Activated T-helper 17 cell treated with anti-CD3 and anti-CD28 coated beads, Interleukin-2, amount 50 U/mL, for 72 hours (primary cell): ENCODE measurements at places on chromosomes 1 and 21. TPM values are rescaled to one million over a fixed set of nuclear protein-coding genes. Genes with fewer than 3 reads are reported as not detected.

- no peak for ATAC-seq
These were observed 13.4 kb upstream of the FTCD start for GRCh38 chr21:46168659-46169386.

DNA sequence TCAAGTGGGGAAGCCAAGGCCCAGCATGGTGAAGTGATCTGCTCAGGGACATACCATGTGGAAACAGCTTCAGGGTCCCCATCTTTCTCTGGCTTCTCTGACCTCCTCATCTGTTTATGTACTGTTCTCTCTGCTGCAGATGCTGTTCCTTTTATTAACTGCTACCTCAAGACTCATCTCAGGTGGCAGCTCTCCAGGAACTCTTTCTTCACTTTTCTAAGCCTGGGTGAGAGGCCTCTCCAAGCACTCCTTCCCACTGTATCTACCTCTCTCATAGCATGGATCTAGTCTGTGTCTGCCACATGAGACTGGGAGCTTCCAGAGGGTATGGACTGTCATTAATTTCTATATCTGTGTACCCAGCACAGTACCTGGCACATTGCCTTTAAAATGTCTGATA, 73.4 kb upstream of the PPM1J start:
- ATAC-seq: no peak

DNA sequence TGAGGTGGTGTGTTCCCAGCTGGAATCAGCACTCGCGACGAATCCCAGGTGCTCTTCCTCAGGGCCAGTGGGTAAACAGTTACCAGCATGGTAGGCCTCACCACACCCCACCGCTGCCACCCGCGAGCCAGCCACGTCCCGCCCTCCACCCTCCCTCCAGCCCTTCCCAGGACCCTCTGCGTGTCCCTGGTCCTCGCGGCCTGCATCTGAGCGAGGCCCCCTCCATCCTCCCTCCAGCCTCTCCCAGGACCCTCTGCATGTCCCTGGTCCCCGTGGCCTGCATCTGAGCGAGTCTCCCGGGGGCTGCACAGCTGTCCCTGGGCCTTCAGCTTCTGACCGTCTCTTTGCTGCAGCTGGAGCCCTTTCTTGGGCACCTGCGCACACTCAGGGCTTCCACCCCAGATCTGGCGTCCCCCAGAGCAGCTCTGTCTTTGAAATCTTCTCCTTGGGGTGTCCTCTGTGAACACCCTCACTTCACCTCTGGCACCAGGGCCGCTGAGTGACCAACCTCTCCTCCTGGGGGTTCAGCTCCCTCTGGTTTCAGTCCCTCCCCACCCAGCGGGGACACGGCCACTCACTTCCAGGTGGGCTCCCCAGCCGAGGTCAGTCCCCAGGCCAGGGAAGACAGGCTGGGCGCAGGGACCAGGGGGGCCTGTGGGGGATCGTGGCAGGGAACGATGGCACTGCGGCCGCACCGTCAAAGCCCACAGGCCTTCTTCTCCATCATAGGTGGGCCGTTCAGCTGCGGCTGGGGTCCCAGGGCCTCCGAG, 57.8 kb upstream of the COL6A2 start:
- ATAC-seq: no peak

GRCh38 chr1:211735208-211736170, 60.1 kb upstream of the NEK2 start:
- peak; percentile 32 for ATAC-seq

- no peak for ATAC-seq
These were observed 104.2 kb downstream of the DUSP10 start for GRCh38 chr1:221637641-221638041.

The LCE3E gene
- total RNA-seq: not detected

- no peak for ATAC-seq
These were observed 85.1 kb downstream of the CLDN17 start for GRCh38 chr21:30081506-30081905.

- no peak for ATAC-seq
These were observed 70.0 kb downstream of the ALG14 start for GRCh38 chr1:95002540-95003432.

DNA sequence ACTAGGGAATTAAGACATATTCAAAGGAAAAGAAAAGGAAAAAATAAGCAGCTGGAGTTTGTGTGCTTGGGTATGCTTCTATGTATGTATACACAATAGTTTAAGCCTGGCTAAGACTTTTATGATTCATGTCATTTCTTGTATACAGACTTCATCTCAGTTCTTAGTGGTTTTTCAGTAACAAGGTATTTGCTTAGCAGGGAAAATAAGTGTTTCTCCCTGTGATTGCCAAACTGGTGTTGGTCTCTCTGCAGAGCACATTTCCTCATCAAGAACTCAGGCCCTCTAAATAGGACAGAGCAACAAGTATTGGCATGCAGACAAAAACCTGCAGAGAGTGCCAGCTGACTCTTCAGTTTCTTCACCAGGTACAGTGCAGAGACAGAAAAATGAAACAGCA, 484.4 kb upstream of the ZRANB2 start:
- ATAC-seq: no peak

The NEGR1 gene
- total RNA-seq: not detected

The CLDN14 gene
- total RNA-seq: not detected

The RGS18 gene
- total RNA-seq: 0.43 TPM

The SGIP1 gene
- total RNA-seq: not detected

GRCh38 chr1:159993911-159994310, 37.9 kb downstream of the PIGM start:
- ATAC-seq: no peak

DNA sequence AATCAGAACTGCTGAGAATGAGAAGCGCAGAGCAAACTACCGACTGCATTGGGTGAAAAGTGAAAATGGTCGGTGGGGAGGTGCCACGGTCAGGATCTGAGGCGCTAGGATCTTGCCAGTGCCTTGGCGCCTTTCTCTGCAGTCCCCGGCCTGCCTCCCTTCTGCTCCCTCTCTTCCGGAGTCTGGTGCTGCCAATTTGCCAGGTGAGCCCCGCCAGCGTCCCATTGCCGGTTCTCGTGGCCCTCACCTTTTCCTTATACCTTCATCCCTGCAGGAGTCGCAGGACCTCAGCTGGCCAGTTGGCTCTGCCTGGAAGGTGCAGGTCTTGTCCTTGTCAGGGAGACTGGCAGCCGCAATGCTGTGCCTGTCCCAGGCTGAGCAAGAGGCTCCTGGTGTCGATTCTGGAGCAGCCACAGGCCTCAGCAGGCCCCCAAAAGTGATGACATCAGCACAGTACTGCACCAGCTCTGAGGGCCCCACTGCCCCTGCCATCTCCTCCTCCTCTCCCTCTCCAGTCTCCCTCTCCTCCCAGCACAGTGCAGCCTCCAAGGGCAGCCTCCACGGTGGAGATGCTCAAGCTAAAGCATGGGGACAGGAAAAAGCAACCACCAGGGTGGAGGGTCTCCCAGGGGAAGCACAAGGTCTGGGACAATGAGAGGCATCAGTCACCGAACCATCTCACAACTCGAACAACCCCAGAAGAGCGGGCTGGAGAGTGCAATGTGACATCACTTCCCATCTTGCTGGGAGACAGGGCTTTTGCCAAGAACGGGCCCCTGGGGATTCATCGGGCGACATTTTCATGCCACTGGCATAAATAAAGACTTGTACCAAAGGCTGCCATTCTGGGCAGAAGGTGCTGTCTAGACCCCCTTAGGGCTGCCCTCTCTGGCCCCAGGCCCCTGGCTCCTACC, 37.1 kb upstream of the H6PD start:
- ATAC-seq: no peak

DNA sequence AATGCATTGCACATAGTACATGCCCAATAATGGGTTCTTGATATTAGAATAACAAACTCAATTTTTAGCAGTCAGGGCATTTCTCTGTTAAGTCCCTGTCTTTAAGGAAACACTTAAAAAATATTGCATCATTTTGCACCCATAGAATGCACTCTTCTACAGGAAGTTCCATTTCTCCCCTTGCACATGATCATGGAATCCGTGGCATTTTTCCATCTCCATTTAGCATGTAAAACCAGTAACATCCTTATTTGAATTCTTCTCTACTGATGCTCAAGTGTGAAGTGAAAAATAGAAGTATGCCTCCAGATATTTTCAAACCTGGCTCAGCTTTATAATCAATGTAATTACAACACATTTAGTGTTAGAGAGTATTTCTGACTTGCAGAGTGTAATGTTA, 192.8 kb downstream of the RWDD3 start:
- no peak for ATAC-seq

- peak; percentile 100 for ATAC-seq
These were observed 39.0 kb downstream of the LPAR3 start for GRCh38 chr1:84853741-84854721.

The KPRP gene
- not detected for total RNA-seq

DNA sequence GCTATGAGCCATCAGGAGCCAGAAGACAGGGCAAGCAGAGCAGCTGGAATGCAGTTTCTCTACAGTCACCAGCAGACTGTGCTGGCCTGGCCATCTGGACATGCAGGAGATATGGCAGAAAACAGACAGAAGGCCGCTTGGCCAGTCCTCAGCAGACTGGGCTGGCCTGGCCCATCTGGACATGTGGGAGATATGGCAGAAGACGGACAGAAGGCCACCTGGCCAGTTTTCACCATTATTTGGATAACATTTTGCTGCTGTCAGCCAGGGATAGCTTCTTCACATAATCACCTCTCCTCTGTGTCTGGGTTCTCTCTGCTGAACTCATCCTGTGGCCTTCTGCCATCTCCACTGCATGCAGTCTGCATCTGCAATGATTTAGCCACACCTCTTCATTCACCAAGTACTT, 25.0 kb upstream of the CACYBP start:
- ATAC-seq: no peak

DNA sequence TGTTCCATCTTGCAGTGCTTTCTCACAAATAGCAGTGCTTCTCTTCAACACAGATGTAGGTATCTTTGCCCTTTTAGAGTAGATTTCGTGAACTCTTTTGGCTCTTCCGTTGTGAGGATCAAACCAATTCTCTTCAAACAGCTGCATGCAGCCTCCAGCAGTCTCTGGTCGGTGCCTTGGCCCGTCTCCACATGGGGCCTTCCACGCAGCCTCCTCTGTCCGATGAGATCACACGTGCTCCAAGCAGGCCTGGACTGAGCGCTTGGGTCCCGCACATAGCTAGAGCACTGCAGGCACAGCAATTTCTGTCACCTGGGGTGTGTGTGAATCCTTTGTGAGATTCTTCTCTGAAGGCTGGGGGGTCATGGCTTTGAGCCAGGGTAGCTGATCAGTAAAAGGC, 82.8 kb upstream of the KCNE2 start:
- ATAC-seq: no peak

GRCh38 chr1:9659328-9659727, 7.8 kb downstream of the PIK3CD start:
- no peak for ATAC-seq

DNA sequence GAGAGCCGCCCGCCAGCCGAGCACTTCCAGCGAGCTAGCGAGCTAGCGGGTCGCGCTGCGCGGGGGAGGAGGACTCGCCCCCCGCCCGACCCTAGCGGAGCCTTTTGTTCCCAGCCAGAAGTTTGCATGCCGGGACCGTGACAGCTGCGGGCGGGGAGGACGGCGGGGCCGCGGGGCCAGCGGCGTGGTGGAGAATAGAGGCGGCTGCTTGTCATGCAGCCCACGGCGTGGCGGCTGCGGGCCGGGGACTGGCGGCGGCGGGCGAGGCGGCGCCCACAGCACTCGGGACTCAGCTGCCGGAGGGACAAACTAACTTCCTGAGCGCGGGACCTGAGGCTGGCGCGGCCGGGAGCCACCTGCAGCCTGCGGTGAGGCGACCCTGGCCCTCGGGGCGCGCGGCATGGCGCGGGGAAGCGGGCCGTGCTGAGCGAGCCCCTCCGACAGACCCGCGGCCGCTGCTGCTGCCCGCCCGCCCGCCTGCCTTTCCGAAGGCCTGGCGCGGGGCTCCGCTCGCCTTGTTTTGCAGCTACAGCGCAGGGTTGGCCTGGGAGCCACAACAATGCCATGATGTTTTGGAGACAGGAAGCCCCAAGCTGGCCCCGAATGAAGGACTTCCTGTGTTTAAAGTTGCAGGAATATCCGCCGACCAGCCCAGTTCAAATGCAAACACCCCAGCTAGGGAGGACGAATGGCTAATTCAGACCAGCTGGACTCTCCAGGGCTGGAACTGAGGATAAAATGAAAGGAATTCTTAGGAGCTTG, 82.2 kb upstream of the BMP8A start:
- peak; percentile 25 for ATAC-seq

DNA sequence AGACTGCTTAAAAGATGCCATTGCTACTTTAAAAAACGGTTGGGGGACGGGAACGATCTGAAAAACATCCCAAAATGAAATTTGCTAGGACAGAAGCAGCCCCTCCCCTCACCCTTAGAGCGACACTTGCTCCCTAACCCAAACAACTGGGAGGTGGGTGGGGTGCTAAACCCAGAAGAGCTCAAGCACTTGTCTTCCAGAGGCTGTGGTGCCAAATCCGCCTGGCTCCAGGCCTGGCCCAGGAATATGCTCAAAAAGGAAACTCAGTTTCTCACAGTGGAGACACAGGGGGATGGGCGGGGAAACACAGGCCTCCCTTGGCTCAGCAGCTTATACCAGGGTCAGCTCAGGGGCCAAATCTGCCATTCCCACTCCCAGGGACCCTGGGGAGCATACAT, 644 bp upstream of the PBXIP1 start:
- ATAC-seq: no peak

The STUM gene
- total RNA-seq: not detected

- ATAC-seq: no peak
These were observed 221.6 kb downstream of the LTN1 start for GRCh38 chr21:28770867-28771661.

The C1orf105 gene
- not detected for total RNA-seq

DNA sequence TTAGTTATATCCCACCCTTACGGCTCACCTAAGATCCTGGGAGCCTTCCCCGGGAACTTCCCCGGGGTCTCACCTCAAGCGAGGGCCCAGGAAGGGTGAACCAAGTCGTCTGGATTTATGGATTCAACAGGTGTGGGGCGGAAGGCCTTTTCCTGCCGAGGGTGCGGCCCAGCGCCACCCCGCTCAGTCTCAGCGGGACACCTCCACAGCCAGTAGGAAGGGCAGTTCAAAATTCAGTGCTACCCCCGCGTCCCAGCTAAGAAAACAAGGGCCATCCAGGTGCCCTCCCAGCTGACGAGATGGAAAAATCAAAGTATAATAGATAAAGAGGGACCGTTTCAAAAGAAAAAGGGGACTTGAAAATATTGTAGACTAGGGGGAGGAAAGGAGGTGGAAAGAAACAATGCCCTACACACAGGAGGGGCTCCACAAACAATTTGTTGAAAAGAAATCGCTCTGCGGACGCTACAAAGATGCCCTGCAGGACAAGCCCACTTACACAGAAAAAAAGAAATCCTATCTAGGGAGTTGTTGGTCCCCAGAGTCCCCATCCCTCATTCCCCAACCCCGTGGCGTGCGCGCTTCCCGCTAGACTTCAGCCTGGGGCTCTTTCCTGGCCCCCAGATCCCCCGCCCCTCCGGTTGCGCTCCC, 1.3 kb downstream of the SLC2A1 start:
- ATAC-seq: no peak

GRCh38 chr1:97254731-97255463, 533.3 kb downstream of the PTBP2 start:
- ATAC-seq: peak; percentile 63

- no peak for ATAC-seq
These were observed 105.5 kb downstream of the LRIG2 start for GRCh38 chr1:113178522-113178921.

- no peak for ATAC-seq
These were observed 166.9 kb upstream of the FOXD3 start for GRCh38 chr1:63155437-63155836.
